Upper lobe of left lung (tissue), 6 donors: ENCODE measurements at places on chromosomes 5 and 9.

GRCh38 chr5:90047113-90047512 is 362.4 kb downstream of the CETN3 start:
- no peak for DNase-seq

DNA sequence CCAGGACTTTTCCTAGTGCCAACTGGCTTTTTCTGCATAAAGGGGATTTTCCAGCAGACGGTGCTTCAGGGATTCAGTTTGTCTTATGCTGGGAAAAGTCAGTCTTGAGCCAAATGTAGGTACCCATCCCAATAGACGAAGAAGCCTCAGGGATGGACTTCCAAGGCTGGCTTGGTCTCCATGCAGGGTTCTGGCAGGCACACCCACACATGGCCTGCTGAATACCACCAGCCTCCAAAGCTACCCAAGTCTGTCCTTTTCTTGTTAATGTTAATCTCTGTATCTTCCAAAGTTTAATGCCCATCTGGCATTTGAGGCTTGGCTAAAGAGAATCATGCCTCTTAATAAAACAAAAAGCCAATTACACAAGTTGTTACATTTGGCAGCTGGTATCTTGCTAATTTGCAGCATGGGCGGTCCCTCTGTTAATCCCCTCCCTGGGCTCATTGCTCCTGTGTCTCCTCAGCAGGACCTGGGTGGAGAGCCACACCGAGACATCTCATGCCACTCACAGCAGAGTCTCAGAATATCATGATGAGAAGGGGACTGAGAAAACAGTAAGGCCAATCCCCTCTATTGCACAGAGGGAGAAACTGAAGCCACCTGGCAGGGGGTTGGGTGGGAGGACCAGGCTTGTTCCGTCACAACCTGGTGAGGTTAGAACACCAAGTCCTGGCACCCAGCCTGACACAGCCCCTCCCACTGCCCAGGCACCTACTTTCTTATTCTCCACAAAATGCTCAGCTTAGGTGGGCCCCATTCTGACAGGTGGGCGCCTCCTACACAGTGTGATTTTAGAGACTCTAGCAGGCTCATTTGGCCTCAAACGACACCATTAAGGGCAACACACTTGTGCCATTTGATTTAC is 243.2 kb downstream of the FSTL4 start:
- no peak for DNase-seq

DNA sequence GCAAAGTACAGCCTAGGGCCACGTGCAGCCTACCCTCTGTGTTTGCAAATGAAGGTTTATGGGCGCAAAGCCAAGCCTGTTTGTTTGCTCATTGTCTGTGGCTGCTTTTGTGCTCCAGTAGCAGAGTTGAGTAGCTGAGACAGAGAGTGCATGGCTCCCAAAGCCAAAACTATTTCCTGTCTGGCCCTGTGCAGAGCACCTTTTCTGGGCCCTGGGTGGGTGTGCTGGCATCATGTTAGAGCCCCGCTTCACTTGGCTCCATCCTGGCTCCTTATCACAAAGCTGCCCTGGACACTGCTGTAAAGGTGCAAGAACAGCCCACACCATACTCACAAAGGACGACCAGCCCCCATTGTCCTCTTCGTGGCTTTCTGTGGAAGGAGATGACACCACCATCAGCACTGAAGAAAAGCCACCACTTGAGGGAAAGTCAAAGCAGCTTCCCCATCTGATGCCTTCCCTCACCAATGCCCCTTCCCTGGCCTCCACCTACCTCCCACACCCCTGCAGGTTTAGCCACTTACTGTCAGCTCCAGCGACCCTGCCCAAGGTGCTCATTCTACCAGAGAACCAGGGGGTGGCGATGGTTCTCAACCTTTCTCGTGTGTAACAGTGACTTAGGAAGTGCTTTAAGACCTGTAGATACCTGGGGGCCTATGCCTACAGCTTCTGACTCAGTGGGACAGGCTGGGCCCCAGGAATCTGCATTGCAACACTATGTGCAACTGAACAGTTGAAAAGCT is 23.4 kb downstream of the LCP2 start:
- DNase-seq = no peak

DNA sequence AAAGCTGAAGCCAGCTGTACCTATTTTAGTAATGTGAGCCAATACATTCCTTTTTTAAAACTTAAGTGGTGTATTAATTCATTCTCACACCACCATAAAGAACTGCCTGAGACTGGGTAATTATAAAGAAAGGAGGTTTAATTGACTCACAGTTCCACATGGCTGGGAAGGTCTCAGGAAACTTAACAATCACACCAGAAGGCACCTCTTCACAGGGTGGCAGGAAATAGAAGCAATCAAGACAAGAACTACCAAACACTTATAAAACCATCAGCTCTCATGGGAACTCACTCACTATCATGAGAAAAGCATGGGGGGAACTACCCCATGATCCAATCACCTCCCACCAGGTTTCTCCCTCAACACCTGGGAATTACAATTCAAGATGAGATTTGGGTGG is 21.0 kb downstream of the ESM1 start:
- no peak for DNase-seq

DNA sequence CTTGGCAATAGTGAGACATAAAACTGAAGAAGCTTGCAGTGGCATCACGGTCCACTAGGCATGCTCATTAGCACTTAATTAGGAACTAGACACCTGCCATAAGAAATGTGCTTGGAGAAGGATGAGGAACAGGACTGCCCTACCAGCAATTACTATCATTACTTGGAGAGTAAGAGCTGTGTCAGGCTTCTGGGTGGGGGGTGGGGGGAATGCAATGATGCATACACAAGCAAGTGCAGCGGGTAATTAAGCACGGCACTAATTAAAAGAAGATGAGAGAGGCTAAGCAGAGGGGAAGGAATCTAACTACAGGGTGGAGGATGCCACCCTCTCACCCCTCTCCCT is 53.1 kb downstream of the TLE1 start:
- no peak for DNase-seq

- no peak for DNase-seq
These were observed 272.0 kb downstream of the MAN2A1 start for GRCh38 chr5:109961751-109962150.

DNA sequence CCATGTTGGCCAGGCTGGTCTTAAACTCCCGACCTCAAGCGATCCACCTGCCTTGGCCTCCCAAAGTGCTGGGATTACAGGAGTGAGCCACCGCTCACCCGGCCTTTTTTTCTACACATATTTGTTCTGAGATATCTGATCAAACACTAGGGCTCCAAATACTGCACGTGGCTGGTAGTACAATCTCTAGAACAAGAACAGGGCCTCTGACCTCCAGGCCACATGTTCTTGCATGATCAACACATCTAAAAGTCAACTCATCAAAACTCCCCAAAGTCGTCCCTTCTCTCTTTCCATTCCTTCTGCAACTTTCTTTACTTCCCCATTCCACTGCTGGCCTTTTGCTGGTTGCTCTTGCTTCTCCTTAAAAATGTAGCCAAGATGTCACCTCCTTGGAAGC is 113.3 kb upstream of the LHFPL2 start:
- DNase-seq = no peak

GRCh38 chr5:15070907-15071306 is 199.3 kb upstream of the ANKH start:
- DNase-seq = no peak

DNA sequence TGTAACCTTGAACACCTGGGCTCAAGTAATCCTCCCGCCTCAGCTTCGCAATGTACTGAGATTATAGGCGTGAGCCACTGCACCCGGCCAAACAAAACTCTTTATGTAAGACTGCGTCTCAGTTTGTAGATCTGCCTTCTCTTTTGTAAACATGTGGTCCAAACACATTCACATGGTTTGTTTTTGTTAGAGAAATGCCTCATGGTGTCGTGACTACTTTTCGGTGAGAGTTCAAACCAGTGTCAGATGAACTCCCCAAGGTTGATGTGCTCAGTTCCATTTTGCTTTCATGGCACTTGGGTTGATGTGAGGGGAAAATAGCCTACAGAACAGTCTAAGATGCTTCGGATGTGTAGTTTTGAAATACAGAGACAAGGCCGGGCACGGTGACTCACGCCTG is 231.6 kb downstream of the GOLPH3 start:
- no peak for DNase-seq

DNA sequence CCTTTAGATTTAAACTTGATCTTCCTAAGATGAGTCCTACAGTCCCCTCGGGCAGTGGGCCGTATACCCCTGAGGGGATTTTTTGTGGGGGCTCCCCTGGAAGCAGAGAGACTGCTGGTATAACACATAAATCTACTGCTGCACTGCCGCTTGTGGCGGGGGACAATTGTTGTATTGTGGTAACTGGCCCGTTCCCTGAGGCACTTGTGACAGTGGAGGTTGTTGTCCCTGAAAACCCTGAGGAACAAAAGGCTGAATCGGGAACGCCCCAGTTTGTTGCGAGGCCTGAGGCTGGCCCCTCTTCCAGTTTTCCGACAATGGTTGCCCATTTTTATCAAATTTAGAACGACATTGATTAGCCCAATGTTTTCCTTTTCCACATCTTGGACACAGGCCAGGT is 4.7 kb upstream of the TMEM141 start:
- no peak for DNase-seq

- DNase-seq = no peak
These were observed 17.5 kb upstream of the SPRY4 start for GRCh38 chr5:142342128-142342981.

- DNase-seq = peak; percentile 93
These were observed 589 bp downstream of the RIC1 start for GRCh38 chr9:5629312-5630080.

- DNase-seq = no peak
These were observed 706.6 kb upstream of the ZNF608 start for GRCh38 chr5:125452991-125453390.

DNA sequence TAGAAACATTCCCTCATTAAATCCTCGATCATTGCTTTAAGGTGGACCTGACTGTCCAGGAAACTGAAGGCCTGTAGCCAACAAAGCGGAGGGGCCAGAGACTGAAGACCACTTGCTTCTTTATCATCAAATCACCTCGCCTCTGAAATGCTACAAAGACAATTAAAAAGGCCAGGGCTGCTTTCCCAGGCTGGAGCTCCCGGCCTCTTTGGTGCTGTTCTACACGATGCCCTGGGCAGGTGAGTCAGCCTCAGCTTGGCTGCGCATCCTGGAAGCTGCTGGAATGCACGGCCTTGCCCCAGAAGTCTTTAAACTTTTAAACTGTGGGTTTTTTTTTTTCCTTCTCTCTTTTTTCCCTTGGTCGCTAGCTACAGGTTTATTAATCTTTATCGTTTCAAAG is 46.5 kb downstream of the SH3PXD2B start:
- DNase-seq = no peak

- DNase-seq = no peak
These were observed 44.1 kb upstream of the IPPK start for GRCh38 chr9:92714016-92714415.

DNA sequence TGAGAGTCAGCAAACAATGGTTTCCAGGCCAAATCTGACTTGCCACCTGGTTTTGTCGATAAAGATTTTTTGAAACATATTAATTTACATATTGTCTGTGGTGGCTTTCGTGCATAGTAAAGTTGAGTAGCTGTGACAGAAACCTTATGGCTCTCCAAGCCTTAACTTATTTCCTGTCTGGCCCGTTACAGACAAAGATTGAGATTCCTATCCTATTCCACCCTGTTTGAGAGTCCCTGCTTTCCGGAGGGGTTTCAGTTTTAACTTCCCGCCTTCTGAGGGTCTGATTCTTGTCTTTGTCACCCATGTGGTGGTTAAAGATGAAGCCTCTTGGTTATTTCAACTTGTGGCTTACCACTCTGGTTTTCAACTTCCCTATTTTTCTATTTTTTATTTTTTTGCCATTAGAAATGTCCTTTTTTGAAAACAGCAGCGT is 11.4 kb downstream of the OTULIN start:
- no peak for DNase-seq

GRCh38 chr5:97072696-97073095 is 69.7 kb downstream of the LIX1 start:
- no peak for DNase-seq

GRCh38 chr5:51396797-51397196 is 13.5 kb downstream of the ISL1 start:
- DNase-seq = no peak

GRCh38 chr9:124251204-124251603 is 6.5 kb upstream of the NEK6 start:
- DNase-seq = no peak

DNA sequence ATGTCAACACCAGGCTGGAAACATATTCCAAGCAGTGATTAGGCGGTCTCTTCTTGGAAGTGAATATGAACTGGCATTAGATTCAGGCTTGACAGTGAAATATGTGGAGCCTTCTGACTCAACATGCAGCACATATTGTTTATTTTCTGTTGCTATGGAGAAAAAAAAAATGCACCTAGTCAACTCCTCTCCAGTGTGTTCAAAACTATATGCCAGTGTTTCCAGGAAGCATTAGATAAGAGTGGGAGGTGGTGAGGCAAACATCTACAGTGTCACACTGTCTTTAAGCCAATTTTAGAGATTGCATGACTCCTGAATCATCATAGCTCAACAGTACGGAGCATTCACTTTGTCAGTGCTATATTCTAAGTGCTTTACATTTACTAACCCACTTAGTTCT is 117.9 kb downstream of the HCN1 start:
- DNase-seq = no peak

DNA sequence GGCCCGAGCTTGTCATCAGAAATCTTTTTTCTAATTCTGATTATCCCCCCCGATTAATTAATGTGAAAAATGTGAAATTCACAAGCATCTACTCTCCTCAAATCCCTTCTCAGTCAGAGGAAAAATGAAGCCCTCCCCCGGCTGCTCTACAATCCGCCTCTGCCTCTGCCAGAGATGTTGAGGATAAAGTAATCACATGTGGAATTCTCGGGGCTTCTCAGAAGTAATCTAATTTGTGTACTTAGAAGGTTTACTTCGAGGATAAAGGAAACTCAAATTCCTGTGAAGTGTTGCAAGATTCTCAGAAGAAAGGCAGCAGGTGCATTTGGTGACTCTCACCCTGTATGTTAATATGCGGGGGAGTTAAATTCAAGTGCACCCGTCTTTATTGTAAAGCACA is 726.1 kb upstream of the ADAMTS16 start:
- no peak for DNase-seq

- DNase-seq = no peak
These were observed 24.7 kb downstream of the AMBP start for GRCh38 chr9:114053246-114054005.
